Daoy (cell line): ENCODE measurements at places on chromosomes 6 and 20. TPM values are rescaled to one million over a fixed set of nuclear protein-coding genes. Genes with fewer than 3 reads are reported as not detected.

DNA sequence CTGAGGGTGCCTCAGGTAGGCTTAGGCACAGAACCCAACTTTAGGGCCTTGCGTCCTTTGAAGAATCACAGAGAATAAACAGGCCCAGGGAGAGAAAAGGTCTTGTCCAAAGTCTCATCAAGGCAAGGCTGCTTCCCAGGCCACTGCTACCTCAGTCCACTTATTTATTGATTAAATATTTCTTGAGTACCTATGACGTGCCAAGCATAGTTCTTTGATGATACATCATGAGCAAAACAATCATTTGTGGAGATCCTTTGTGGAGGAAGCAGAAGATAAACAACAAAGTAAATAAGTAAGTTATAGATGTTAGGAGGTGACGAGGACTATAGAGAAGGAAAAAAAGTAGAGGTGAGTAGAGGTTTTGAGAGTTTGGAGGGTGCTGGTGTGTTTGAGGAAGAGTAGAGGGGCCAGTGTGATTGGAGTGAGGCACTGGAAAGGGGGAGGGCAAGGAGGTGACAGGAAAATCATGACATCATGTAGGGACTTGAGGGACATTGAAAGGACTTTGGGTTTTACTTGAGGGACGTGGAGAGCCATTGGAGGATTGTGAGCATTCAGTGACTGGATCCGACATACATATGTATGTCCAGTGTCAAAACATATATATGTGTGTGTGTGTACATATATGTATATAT, 14.1 kb upstream of the CHMP4B start:
- no peak for DNase-seq

- DNase-seq: peak; percentile 15
Observed at GRCh38 chr20:18058661-18059467, 1.1 kb upstream of the OVOL2 start.

DNA sequence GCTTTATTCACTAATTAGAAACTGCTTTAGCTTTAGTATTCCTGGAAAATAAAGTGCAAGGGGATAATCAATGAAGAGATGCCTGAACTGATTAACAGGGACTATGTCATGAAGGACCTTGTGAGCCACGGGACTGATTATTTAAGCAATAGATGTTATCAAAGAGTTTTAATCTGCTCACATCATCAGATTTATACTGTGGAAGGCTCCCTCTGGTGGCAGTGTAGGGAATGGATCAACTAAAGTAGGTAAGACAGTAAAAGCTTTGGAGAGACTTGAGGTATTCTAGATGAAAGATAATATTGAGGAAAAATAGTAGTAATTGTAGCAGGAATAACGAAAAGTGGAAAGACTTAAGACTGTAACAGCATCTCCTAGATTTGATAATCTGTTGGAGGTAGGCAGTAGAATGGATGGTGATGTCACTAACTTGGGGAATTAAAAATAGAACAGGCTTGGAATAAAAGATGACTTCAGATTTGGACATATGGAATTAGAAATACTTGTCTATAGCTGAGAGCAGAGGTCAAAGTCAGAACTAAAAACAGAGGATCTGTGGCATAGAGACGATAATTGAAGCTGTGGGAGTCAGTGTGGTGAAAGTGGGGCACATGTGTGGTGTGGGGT, 80.3 kb upstream of the HTR1E start:
- DNase-seq: no peak

- no peak for DNase-seq
Observed at GRCh38 chr6:47207261-47207660, 102.4 kb downstream of the TNFRSF21 start.

DNA sequence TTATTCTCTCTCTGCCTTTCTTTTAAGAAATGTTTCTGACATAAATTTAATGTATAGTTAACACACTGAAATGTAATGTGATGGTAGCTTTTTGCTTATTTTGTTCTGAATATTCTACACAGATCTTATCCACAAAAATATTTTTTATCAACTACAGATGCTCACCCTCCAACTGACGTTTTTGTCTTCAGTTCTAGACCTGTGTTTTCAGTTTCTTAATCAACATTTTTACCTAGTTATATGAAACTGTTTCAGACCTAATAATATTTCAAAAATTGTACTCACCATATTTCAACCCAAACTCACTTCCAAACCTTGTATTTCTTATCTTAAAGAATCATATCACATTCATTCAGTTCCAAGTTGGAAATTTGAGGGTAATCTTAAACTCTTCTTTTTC, 452.8 kb downstream of the RFPL4B start:
- no peak for DNase-seq

GRCh38 chr6:106520711-106521401, 108.4 kb downstream of the RTN4IP1 start:
- DNase-seq: no peak

DNA sequence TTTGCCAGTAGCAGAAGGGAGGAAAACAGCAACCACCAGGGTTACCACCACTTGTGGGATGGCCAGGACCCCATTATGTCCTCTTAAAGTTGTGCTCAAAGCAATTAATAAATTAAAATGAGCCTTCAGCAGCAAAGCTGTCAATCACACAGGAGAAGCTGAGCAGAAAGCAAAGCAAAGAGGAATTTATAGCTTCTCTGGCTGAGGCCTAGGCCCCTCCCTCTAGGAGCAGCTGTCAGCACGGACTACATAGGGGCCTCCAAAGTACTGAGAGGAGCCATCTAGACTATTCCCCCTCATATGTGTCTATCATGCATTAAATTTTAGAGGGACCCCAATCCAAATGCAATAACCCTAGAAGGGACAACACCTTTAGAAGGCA, 6.4 kb downstream of the CCND3 start:
- no peak for DNase-seq

DNA sequence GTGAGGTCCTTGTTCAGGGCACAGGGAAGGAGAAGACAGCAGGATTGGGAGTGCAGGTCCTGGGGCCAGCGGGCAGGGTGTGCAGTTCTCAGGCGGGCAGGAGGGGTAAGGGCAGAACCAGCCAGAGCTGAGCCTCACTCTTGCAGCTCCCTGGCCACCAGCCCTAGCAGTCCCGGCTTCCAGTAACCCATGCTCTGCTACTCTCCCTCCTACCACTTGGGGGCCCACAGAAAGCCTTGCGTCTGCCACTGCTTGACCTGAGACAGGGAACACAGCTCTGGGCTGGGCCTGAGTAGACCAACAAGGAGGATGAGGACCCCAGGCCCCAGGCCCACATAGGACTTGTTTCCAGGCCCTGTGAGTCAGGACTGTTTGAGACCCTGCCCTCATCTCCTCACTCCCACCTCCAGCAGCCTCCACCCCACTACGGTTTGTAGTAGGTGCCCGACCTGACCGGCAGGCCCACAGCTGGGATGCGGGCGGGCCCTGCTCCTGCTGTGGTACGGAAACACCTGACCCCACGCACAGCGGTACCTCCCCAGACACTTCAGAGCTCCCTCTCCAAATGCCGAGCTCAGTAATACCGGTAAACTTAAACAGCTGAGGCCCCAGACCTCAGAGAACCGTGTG, 39.2 kb downstream of the KCNK5 start:
- peak; percentile 43 for DNase-seq

DNA sequence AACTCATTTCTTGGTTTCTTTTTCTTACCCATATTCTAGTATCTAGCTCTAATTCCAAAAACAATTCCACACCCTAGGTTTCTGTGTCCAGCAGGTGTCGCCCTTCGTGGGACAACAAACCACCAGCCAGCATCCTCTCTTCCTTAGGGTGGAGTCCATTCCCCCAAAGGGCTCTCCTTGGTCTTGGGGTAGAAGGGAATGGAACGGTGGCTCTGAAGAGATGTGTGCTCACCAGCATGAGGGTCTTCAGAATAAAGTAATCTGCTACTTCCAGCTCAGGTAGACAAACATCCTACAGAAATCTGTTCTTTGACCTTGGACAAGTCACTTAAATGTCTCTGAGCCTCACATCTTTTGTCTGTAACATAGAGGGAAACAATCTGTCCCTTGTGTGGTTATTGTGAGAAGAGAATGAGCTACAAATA, 7.2 kb downstream of the HLA-DMB start:
- peak; percentile 75 for DNase-seq

- no peak for DNase-seq
Observed at GRCh38 chr20:14959506-14960475, 622.4 kb upstream of the FLRT3 start.

GRCh38 chr6:163340201-163340887, 74.2 kb upstream of the QKI start:
- no peak for DNase-seq

DNA sequence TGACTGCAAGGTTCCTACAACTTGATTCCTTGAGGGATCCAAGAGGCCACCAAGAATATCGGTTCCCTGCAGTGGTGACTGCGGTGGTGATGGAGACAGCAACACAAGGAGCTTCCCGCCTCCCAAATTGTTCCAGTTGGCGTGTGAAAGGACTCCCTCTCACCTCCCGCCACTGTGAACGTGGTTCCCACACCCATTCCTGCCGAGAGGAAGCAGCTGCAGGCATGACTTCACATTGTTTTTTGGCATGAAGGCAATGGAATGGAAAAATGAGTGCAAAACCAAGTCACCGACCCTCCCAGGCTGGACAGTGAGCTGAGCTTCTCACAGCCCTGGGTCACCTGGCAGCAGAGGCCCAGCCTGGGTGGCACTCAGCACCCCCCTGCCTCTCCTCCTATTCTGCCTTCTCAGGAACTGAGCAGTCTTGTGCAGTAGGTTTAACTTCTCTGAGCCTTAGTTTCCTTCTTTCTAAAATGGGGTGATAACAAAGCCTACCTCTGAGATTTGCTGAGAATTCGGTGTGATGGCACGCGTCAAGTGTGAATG, 75.0 kb downstream of the CNKSR3 start:
- no peak for DNase-seq

DNA sequence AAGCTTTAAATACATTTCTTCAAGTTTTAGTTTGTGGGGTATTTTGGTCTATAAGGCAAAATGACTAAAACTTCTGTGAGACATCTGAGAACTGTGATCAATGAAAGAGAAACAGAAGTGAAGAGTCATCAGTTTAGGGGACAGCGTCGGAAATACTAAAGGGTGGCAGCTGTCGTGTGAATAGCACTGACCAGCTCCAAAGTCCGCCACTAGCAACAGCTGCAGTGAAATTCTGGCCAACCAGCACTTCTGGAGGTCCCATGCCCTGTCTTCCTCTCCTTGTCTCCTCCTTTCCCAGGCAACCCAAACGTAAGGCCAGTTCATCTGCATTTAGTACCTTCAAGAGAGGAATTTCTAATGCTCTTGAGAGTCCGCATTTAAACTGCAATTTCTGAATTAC, 87.5 kb downstream of the DACT2 start:
- no peak for DNase-seq

DNA sequence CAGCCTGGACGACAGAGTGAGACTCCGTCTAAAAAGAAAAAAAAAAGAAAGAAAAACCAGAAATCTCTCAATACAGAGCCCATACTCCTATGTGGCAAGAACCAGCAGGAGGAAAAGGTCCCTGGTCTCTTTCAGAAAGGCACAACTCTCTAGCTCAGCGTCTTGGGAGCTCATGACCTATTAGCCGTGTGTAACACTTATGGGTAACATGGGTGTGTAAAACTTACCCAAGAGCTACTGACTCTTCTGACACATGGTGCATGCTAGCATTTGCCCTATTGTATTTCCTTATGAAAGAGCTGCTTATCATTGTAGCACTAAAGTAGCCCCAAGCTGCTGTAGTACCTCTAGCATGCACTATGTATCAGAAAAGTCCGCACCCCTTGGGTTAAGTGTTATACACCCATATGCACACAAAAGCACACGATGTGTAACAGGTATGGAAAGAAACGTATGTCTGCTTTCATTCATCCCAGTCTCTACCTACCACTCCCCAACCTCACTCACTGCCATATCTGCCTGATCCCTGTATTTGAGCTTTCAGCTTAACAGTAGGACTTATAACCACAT, 85.4 kb downstream of the ZMYND8 start:
- no peak for DNase-seq

- DNase-seq: no peak
Observed at GRCh38 chr6:145161501-145161900, 573.8 kb downstream of the EPM2A start.

DNA sequence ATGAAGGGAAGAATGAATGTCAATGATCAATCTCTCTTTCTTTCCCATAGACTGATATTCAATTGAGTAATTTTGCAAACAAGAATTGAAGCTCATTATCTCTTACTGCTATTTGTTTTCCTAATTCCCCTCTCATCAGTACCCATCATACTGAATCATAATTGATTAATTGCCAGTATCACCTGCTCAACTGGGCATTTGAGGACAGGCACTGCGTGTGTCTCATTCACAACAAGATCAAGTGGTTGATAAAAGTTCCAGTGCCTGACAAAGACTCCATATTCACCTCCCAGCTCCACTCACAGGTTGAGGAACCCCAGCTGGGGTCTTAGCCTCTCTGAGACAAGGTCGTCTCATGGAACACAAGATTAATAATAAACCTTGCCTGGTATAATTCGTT, 67.7 kb downstream of the BCAS1 start:
- no peak for DNase-seq

DNA sequence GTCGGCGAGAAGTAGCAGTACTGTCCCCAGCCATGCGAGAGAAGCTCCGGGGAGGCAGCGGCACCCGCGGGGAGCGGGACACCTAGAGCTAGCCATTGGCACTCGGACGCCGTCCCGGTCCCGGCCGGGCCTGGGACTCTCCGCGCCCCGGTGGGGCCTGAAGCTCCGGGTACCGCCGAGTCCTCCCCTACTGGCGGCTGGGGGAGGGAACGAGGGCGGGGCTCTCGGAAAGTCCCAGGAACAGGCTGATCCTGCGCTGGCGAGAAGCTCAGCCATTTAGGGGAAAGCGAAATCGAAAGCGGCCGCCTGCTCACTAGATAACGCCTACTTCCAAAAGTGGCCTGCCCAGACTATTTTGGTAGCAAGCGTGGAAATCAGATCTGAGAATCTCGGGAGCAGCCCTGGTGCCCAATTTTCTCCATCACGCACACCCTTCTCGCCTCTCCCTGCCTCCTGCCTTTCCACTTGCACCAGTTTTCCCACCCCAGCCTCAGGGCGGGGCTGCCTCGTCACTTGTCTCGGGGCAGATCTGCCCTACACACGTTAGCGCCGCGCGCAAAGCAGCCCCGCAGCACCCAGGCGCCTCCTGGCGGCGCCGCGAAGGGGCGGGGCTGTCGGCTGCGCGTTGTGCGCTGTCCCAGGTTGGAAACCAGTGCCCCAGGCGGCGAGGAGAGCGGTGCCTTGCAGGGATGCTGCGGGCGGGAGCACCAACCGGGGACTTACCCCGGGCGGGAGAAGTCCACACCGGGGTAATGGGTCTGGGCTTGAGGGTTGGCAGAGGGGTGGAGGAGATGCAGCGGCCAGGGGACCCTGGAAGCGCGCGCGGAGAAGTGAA, at the start of the genes PSMB9 and TAP1:
Gene PSMB9, plus strand, starts transcription at position 652 of the 835 bp plus-strand sequence. Its CDS starts 38 bp downstream, at position 690.
Gene TAP1, minus strand, starts transcription at position 164 of the 835 bp plus-strand sequence. Its CDS starts 68 bp downstream, at position 96.
- peak; percentile 97 for DNase-seq

GRCh38 chr20:45268531-45268930, 14.2 kb upstream of the SLPI start:
- no peak for DNase-seq

DNA sequence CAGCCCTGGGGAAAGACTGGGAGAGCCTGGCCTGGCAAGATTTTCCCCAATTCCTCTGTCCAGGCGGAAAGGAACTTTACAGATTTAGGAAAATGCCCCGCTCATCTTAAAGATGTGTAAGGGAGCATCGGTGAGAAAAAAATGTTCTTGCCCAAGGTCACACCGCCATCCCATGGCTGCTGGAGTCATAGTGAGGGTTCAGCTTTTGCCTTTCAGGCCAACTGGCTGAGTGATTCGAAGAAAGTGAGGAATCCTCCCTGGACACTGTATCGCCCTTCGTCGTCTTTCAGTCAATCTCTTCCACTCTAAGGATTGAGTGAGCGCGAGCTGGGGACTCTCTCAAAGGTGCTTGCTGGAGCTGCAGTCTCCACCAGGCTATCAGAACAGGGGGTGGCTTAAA, 1.4 kb downstream of the WFDC2 start:
- peak; percentile 15 for DNase-seq

The FOXQ1 gene
- 0.06 and 0.63 TPM in 2 replicates for total RNA-seq

The BYSL gene
- total RNA-seq: 35.4 and 42.4 TPM in 2 replicates

The PBX2 gene
- 31.7 and 45.4 TPM in 2 replicates for total RNA-seq

The TGM3 gene
- total RNA-seq: 0.06 TPM in 1 of 2 replicates, not detected in the other

The POLR1C gene
- 71.7 and 72.6 TPM in 2 replicates for total RNA-seq
